Retina (tissue), 1 donor: ENCODE measurements at places on chromosomes 6 and 20.
A peak's percentile ranks its signal among the peaks of the same experiment; 100 is the strongest.

DNA sequence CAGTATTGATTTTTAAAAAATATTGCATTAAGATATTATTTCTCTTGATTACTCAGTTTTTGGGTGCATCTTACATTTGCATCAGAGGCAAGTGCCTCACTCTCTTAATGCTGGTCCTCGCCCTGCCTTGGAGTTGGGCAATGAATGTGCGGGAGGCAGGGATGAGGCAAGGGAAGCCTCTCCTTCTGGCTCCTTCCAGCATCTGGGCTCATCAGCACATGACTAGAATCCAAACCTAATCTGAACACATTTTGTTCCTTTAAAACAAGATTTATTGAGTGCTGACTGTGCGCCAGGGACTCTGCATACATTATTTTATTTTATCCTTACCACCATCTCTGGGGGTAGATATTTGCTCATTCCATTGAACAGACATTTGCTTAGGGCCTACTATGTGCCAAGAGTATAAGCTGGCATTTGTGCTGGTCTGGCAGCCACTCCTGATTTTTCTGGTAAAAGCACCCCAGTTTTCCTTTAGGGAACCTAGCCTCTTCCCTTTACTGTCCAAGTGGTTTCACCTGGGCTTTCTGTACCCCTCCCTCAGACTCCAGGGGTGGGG, 71.9 kb upstream of the ZNFX1 start:
- no peak for DNase-seq

GRCh38 chr20:8388141-8388540, 256.1 kb downstream of the PLCB1 start:
- DNase-seq: no peak

DNA sequence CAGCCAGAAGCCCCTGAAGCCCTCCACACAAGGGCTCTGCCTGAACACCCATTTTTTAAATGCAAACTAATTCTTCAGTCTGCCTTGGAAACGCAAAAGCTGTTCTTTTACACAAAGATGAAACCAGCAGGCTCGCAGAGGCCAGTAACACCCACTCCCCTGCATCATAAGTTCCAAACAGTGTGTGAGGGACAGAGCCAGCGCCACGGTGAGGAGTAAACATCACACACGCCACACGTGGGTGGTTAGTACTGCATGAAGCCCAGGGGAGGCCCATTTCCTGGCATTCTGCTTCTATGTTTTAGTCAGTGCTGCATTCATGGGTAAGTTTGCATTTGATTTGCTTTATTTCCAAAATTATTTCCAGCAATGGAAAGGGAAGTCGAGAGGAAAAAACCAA, 217.7 kb upstream of the RIN2 start:
- no peak for DNase-seq

DNA sequence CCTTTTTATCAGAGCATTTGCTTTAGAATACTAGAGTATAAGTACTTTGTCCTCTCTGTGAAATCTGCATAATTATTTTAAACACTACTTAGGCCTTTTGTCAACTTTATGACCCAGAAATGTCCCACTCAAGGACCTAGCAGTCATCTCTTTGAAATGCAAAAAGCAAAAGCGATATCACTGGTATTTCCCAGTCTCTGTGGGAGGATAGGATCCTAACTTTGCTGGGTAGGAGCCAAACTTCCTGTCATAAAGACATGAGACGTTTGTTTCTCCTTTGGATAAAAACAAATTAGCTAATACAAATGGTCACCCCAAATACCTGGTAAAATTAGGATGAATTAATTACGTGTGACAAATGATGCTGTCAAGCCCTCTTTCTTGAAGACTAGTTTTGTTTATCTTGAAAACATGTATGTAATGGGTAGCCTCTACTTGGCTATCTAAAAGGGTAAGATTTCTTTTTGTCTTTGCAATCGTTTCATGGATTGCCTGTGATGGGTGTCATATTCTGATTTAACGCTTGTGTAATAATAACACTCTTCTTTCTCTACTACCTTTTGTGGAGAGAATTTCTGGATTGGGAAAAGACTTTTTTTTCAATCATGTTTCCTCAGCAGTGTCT, 36.2 kb downstream of the DCDC2 start:
- DNase-seq: no peak

- DNase-seq: no peak
Observed at GRCh38 chr6:128156321-128157111, 255.7 kb upstream of the THEMIS start.

- DNase-seq: no peak
Observed at GRCh38 chr20:34573541-34574300, 15.2 kb downstream of the MAP1LC3A start.

GRCh38 chr6:13191461-13191860, 136.9 kb downstream of the TBC1D7 start:
- no peak for DNase-seq

DNA sequence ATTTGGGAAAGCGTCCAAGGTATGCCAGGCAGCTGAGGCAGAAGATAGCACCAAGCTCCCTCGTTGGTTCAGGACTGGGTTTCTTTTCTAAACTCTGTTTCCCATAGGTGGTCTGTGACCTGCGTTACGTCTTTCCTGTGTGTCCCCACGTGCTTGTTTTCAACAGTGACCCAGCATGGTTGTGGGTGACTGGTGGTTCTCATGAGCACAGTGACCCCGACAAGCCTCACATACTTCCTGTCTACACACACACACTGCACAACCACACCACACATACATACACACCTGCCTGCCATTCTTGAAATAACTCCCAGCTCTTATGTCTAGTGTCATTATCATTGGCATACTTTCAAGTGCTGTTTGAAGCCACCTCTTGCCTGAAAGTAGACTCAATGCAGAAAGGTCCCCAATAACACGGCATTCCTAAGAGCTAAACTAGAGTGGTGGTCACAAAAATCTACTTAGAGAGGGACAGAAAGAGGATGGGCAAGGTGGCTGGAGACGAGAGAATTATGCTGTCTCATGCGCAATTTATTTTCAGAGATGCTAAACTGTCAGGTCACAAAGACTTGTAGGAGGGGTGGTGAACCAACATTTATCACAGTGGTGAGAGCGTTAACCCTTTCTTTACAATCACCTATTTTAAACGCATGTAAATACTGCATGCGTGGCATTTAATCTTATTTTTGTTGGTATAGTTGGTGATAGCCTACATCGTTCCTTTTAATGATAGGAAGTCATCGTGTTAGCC, 66.7 kb downstream of the GCNT2 start:
- DNase-seq: no peak

GRCh38 chr20:1013566-1014340, 11.6 kb upstream of the RSPO4 start:
- no peak for DNase-seq

GRCh38 chr20:24762791-24763350, 186.2 kb upstream of the CST7 start:
- DNase-seq: no peak

GRCh38 chr6:21367649-21368154, 225.8 kb upstream of the SOX4 start:
- DNase-seq: no peak

GRCh38 chr6:10144772-10145171, 270.1 kb downstream of the TFAP2A start:
- DNase-seq: no peak

GRCh38 chr20:32155017-32155981, 45.8 kb downstream of the TM9SF4 start:
- DNase-seq: peak; percentile 33

DNA sequence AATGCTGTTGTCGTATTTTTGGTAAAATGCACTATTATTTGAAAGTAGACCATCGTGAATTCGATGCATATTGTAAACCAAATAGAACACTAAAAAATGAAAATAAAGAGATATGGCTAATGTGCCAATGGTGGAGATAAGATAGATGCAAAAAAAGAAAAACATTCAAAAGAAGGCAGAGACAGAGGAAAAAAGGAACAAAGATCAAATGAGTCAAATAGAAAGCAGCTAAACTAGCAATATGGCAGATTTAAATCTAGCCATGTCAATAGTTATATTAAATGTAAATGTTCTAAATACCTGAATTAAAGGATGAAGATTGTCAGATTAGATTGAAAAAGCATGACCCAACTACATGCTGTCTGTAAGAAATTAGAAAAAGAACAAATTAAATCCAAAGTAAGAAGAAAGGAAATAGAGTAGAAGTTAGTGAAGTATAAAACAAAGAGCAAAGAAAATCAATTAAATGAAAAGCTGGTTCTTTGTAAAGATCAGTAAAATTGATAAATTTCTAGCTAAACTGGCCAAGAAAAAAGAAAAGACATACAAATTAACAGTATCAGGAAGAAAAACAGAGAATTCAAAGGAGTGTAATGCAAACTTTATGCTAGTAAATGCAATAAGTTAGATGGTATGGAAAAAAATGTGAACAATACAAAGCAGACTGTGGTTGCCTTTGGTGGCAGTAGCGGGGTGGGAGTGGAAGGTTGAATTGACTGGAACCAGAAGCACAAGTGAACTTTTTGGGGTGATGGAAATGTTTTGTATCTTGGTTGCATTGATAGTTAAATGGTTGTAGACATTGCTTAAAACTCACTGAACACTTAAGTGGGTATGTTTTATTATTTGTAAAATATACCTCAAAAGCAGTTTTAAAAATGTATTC, 44.8 kb downstream of the PTPN1 start:
- no peak for DNase-seq

DNA sequence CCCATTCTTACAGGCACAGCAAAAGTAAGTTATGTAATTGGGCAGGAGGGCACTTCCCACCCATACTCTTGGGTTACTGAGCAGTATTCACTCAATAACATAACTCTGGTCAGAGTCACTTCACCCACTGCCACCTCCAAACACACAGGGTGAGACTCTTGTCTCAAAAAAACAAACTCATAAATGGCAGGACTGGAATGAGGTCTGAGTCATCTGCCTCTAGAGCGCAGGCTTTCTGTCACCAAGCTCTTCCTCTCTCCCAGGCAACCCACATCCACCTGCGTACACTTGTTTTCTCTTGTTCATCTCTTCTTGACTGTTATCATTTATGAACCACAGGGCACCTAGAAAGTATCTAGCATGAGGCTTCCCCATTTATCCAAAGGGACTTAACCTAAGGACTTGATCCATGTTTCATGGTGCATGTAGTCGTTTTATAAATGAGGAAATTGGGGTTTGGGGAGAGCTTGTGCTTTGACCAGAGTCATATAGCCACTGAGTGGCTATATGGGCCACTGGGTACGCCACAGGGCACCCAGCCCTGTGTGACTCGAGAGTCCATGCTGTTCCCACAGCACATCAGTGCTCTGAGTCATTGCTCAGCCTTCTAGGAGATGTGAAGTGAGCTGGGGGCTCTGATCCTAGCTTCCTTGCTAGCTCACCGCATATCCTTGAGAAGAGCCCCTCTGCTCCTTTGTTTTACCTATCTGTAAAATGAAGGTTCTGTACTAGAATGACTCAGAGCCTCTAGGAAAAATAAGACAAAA, 22.4 kb downstream of the C20orf173 start:
- no peak for DNase-seq

- DNase-seq: no peak
Observed at GRCh38 chr6:66931787-66932186, 1224.8 kb upstream of the EYS start.

DNA sequence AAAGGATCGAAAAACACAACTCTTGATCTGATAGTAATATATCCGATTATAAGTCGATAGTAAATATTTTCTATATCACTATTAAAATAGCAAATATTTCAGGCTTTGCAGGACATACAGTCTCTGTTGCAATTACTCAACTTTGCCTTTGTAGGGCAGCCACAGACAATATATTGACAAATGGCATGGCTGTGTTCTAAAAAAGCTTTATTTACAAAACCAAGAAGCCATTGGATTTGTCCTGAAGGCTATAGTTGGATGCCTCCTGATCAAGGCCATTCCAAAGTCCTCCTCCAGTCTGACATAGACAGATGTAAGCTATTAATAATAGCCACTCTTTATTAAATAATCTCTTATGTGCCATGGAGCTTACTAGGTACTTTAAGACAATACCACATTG, 5.9 kb downstream of the OCSTAMP start:
- DNase-seq: no peak

- no peak for DNase-seq
Observed at GRCh38 chr6:170111816-170112582, 178.9 kb downstream of the DLL1 start.
